ENCODE measurements at places on chromosomes 3 and 15.

GRCh38 chr3:89320186-89320585, 212.8 kb downstream of the EPHA3 start:
- DNase-seq, result no peak

- DNase-seq, result no peak
These were observed 166.0 kb upstream of the SATB1 start for GRCh38 chr3:18591120-18591519.

DNA sequence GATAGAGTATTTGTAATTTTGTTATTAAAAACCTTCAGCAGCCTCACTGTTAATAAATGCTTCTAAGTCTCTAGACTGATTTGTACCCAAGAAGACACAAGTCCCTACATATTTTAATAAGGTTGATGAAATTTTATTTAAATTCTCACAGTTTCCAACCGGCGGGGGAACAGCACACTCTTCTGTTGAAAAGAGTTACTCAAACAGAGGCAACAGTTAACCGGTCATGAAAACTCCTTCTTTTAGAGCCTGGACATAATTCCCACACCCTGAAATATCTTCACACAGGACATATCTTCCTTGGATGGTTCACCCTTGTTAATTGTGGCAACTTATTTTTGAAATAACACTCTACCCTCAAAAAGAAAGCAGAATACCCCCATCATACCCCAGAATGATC, 278.8 kb downstream of the FOXP1 start:
- no peak for DNase-seq

- DNase-seq, result no peak
These were observed 24.4 kb downstream of the IL1RAP start for GRCh38 chr3:190538288-190538687.

DNA sequence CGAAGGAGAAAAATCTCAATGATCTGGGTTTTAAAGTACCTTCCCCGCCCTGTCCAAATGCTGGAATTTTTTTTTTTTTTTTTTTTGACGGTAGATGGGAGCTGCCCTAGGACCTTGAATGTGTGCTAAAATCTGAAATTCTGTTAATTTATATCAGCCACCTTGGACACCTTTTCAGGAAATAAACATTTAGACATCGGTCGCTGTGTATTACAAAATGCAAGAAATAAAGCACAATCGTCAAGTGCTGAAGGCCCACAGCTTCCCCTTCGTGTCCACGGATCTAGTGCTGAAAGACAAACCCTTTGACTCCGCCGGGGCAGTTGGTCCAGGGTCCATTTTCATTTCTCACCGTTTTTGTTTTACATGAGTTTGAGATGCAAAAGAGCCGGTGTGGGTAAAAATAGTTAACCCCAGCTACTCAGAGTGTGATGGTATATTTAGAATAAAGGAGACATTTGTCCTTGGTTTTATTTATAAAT, 90.2 kb upstream of the CHD2 start:
- DNase-seq, result peak; percentile 72

DNA sequence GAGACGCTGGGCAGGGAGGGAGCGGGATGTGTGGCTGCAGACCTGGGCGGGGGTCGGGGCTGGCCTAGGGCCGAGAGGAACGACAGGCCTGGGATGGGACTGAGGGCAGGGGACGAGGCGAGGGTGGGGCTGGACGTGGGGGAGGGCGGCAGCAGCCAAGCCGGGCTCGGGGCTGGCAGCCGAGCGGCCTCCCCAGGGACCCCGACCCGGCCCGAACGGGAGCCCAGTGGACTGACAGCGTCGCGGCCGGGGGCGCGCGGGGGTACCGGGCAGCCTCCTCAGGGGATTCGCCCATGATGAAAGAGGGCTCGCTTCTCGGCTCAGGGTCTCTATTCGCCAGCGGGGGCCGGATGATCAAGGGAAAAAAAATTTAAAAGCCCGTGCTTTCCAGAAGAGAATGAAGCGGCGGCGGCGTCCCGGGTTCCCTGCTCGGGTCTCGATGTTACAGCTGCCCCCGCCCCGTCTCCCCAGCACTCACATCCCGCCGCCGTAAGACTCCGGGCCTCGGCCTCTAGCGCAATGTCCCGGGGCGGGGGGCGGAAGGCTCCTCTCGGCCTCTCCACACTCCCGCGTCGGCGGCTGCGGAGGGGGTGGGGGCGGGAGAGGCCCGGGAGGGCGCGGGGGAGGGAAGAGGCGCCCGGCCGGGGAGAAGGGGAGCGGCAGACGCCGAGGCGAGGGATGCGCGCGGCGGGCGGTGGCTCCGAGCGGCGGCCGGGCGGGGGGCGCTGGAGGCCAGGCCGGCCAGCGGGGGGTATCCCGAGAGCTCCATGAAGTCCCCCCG, 4.3 kb downstream of the PTH1R start:
- DNase-seq, result peak; percentile 17

GRCh38 chr3:72947715-72948490, 48.7 kb upstream of the PPP4R2 start:
- DNase-seq, result no peak

GRCh38 chr3:125512135-125512920, 7.7 kb downstream of the SNX4 start:
- peak; percentile 24 for DNase-seq

DNA sequence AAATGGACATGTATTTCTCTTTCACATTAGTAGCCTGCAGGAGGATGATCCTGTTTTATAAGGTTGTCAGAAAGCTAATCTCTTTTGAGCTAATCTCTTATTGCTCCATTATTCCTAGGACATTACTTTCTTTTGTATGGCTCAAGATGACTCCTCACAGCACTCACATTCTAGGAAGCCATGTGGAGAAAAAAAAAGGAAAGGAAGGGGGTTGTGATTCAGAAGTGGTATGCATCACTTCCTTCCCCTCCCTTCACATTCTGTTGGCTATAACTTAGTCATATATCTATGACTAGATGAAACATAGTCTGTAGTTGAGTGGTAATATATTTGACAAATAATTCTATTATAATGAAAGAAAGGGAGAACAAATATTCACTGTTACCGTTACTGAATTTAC, 168.8 kb upstream of the TTC14 start:
- DNase-seq, result peak; percentile 84

- DNase-seq, result no peak
These were observed 50.4 kb upstream of the MYZAP start for GRCh38 chr15:57541271-57541670.

DNA sequence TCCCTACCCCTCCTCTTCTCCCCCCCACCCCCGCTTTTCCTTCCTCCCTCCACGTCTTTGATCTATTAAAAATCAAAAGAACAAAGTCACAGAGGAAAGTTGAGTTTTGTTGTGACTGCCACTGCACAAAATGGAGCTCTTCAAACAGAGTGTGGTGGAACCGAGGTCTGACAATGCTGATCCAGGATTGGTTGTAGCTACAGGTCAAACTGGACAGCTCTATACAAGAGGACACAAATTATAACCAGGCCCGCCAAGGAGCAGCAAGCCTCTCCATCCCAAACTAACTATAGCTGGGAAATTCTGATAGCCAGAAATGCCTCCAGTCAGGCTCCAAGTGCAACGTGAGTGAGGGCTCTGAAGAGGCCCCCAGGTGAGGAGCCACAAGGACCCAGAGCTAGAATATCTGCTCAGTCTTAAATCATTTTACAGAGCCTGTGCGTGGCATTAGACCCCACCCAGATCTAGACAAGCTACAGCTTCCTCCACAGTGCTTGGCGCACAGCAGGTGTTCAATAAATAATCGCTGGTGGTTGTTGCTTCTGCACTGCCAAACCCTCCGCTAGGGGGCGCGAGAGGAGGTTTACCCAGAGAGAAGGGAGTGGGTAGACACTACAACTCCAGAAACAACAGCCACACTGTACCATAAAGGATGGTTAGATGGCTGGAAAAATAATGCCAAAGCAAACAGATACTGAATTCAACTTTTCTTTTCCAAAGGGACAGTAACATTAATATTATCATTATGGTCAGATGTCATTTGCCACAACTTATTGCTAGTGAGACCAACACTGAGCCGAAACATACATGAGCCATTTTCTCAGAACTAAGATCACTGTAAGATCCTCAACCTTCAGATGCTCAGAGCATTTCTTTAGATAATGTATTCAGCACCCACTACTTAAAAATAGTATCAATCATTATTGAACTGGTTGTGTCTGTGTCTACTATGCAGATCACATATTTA, 44.6 kb downstream of the ZIC4 start:
- peak; percentile 80 for DNase-seq

- DNase-seq, result peak; percentile 31
These were observed 168.5 kb downstream of the SV2B start for GRCh38 chr15:91268510-91268909.

GRCh38 chr3:112390783-112391641, 58.1 kb downstream of the CD200 start:
- DNase-seq, result no peak

- no peak for DNase-seq
These were observed 398.0 kb downstream of the OTOL1 start for GRCh38 chr3:161894657-161895056.

GRCh38 chr3:8482960-8483665, 18.5 kb upstream of the LMCD1 start:
- DNase-seq, result no peak

- no peak for DNase-seq
These were observed 164.3 kb downstream of the MCTP2 start for GRCh38 chr15:94395640-94396039.

DNA sequence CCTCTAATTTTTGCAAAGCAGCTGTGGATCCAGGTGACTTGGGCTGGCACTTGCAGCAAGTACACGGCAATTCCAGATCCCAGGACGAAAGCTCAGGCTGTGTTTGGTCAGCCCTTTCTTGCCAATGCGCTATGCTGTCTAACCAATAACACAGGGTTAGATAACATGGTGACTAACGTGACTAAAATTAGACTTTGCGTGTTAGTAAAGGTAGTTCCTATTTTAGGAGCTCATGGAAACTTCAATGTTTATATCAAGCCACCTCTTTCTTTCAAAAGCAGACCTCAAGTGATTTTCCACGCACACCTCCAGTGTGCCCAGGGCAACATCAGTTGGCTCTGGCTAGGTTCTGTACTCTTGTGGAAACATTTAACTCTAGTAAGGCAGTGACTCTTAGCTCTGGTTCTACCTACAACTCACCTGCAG, 32.5 kb downstream of the CDCP1 start:
- no peak for DNase-seq

DNA sequence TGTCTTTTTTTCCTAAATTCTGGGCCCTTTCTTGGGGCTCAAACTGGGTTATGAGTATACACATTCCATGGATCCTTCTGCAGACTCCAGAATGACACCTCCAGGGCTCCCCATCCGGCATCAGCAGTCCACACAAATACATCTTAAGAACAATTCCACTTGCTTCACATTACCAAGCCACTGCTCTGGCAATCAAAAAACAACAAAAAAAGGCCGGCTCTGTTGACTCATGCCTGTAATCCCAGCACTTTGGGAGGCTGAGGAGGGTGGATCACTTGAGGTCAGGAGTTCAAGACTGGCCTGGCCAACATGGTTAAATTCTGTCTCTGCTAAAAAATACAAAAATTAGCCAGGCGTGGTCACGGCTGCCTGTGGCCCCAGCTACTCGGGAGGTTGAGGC, 49.9 kb upstream of the LPP start:
- DNase-seq, result no peak

DNA sequence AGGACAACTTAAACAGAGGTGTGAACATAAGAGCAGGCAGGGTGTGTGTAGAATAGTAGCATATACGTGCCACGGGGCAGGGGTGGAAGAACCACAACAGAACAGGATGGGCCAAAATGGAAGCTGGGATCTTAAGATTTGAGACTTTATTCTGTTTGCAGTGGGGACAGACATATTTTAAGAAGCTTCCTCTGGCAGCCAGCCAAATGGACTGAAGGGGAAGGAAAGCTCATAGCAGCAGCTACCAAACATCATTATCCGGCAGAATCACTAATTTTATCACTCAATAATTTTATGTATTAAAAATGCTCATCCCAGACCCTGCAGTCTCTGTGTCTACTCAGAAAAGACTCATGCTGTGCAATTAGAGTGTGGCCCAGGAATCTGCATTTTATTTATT, 130.9 kb upstream of the CTDSPL start:
- DNase-seq, result no peak

DNA sequence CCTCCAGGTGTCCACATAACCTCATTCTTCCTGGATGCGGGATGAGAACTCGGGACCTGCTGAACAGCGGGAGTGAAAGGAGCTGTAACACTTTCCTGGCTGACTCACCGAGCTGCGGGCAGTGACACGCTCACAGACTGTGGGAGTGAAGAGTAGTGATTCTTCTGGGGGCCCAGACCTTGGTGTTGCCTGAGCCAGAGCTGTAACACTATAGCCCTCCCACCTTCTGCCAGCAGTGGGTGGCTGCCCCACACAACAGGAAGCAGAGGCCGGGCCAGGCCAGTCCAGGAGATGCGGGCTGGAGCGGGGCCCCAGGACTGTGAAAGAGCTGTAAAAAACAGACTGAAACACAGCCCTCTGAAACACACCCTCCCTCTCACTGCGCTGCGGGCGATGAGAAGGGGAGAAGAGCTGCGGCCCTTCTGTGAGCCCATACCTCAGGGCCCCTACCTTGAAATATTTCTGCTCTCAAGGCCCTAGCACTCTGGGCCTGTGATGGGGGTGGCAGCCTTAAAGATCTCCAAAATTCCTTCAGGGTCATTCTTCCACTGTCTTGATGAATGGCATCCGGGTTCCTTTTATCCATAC, 464.0 kb upstream of the CCDC54 start:
- DNase-seq, result no peak

- DNase-seq, result no peak
These were observed 34.1 kb downstream of the TPM1 start for GRCh38 chr15:63076714-63077046.

DNA sequence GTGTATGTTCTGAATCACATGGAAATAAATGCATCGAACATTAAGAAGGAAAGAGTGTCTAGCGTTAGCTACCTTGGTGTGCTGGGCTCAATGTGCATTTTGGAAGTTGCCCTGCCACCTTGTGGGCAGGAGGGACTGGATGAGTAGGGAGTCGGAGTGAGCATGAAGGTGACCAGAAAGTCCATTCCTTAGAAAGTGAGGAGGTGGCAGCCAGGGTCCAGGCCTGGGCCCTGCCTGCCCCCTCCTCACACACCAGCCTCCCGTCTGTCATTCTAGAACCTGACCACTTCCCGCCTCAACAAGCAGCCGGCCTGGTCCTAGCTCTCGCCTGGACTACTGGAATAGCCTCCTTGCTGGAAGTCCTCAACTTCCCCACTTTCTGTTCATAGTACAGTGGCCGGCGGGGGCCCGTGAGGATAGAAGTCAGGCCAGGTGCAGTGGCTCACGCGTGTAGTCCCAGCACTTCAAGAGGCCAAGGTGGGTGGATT, 10.2 kb upstream of the GATA2 start:
- peak; percentile 50 for DNase-seq

- no peak for DNase-seq
These were observed 29.6 kb upstream of the SECISBP2L start for GRCh38 chr15:49075881-49076280.

Data from NCI-H82 (cell line).